Hematopoietic multipotent progenitor cell treated with erythropoietin and hydrocortisone succinate and interleukin-3 and kit ligand, for 15 days (in vitro differentiated cells): ENCODE measurements at places on chromosomes 7 and 10.

GRCh38 chr7:104208421-104208780 is 588 bp upstream of the ORC5 start:
- no peak for DNase-seq

DNA sequence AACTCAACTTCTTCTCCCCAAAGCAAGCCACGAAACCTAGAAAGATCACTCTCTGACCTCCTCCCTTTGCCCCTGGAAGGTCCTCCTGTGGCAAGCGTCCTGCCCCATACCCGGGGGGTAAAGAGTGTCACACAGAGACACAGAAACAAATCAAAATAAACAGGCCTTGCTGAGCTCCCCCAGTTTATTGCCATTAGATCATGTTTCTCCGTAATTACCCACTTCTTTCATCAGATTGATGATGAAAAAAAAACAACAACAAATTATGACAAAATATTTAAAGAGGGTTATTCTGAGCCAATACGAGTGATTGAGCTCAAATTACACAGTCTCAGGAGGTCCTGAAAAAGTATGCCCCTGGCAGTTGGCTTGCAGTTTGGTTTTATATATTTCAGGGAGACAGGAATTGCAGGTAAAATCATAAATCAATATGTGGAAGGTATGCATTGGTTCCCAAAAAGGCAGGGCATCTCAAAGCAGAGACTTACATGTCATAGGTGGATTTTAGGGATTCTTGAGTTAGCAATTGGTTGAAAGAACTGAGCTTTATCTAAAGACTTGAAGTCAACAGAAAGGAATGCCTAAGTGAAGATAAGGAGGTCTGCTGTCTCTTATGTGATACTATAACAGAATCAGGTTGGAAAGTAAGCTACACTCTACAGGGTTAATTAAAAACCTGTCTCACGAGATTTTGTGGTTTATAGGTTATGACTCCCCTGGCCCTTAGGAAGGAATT is 86.2 kb downstream of the APBB1IP start:
- DNase-seq: no peak

- DNase-seq: no peak
Observed at GRCh38 chr7:82339958-82340357, 103.6 kb downstream of the CACNA2D1 start.

DNA sequence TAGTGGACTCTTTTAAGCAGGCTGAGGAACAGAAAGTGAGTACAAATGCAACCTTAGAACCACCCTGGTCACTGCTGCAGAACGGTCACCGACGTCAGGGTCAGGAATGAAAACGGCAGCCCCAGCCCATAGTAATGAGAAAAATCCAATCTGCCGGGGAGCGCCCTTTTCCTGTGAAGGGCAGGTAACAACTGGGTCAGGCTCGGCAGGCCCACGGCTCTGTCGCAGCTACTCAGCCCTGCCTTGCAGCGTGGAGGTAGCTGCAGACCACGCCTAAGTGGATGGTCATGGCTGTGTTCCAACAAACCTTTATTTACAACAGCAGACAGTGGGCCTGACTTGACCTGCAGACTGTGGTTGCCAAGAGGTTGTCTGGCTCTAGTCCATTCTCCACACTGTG is 563.2 kb downstream of the DNAJB6 start:
- DNase-seq: no peak

- DNase-seq: no peak
Observed at GRCh38 chr7:42123716-42124115, 113.3 kb downstream of the GLI3 start.

- DNase-seq: no peak
Observed at GRCh38 chr7:105268056-105268455, 120.7 kb downstream of the SRPK2 start.

DNA sequence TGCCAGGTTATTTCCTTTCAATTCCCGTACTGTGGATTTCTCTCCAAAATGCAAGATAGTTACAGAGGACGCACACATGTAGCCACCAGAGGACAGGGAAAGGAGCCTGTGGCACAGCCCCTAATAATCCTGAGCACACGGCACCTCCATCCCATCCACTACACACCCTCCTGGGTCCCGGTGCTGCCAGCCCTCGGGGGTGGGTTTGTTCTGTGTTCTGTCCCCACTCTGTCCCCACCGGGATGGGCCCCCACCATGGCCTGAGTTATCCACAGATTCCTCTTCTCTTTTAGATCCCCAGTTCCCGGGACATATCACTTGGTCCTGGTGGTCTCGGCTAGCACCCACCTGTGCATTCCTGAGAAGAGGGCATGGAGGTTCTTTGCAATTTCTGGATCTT is 196.9 kb upstream of the PPP2R2D start:
- no peak for DNase-seq

DNA sequence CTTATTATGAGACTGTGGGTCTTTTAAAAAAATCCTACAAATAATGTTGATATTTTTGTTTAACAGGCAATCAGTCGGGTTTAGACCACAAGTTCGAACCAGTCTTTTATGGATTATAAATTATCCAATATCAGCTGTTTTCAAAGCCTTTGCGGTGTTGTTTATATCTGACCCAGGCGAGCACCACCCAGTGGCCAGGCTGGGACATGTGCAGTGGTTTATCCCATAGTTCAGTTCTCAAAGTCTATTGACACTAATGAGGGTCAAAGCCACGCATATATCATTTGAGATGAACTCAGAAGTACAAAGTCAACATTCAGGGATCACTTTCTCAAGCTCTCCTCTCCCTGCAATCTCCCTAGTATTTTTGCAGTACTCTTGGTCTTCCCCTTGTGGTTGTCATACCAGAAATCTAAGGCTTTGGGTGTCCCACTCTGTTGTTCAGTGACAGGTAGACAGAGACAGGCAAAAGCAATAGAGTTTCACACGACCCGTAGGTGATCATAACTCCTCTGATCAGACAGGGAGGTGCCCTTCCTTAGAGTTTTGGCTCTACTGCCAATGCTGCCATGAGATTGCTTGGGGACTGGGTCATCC is 117.4 kb upstream of the POM121L12 start:
- DNase-seq: no peak

GRCh38 chr10:69801434-69802315 is at the start of gene COL13A1:
COL13A1 (plus strand) TSS chr10:69801906; CDS start chr10:69802424, 518 bp downstream.
- no peak for DNase-seq
